ENCODE measurements at places on chromosomes 1 and 21. TPM values are rescaled to one million over a fixed set of nuclear protein-coding genes. Genes with fewer than 3 reads are reported as not detected.
A peak's percentile ranks its signal among the peaks of the same experiment; 100 is the strongest.

- DNase-seq: peak; percentile 67
Observed at GRCh38 chr1:15370781-15371520, 38.7 kb upstream of the EFHD2 start.

DNA sequence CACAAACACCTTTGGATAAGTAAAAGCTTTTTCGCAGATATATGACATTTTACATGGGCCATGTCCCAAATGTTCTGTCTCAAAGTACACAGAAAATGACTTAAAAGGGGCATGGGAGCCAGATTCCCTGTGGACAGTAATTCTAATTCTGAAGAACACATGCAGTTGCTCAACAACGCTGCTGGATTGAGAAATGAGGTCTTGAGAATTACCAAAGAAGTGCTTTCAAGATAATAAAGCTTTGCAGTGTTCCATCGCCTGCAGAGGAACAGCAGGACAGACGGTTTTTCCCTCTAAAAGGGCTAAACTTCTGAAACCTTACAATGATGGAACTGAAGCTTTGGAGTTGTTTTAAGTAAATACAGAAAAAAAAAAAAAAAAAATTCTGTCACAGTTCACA lies 55.3 kb upstream of the HSPA13 start:
- no peak for DNase-seq

DNA sequence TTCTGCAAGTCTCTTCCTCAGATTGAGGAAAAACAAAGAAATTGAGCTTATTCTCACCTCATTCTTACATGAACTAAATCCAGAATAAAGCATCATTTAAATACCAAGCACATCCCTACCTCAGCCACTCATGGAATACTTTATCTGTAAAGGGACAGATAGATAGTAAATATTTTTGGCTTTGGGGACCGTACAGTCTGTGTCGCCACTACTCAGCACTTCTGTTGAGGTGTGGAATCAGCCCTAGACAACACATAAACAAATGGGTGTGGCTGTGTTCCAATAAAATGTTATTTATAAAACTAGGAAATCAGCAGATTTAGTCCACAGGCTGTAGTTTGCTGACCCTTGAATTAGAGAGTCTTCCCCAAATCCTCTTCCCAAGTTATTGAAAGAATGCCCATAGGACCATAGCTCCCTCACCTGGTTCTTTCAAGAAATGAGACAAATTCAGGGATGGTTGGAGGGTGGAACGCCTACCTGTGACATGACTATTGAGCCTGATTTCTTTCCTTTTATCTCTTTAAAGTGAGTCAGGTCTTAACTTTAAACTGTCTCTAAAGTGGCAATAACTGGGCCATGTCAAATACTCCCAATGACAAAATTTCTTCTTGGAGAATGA lies 878.5 kb downstream of the USP25 start:
- DNase-seq: no peak

- DNase-seq: no peak
Observed at GRCh38 chr1:6142036-6142621, 38.0 kb downstream of the CHD5 start.

GRCh38 chr1:56254130-56254529 lies 325.2 kb downstream of the PLPP3 start:
- peak; percentile 19 for DNase-seq

- DNase-seq: no peak
Observed at GRCh38 chr1:3590951-3591865, 20.1 kb downstream of the MEGF6 start.

DNA sequence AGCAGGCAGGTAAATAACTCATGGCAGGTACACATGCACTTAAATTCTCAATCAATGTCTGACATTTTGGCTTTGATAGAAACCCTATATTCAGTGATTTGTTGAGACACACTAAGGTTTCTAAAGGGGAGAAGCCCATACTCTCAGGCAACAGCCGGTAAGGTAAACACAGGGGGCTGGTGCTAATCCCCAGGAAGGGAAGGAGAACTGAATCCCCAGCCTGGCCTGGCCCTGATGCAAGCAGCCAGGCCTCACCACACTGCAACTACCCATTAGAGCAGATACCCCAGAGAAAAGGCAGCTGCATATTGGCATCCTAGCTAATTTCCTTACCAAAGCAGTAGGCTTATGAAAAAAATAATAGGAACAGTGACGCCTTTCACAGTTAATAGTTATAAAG lies 116.5 kb upstream of the LRRC7 start:
- DNase-seq: no peak

DNA sequence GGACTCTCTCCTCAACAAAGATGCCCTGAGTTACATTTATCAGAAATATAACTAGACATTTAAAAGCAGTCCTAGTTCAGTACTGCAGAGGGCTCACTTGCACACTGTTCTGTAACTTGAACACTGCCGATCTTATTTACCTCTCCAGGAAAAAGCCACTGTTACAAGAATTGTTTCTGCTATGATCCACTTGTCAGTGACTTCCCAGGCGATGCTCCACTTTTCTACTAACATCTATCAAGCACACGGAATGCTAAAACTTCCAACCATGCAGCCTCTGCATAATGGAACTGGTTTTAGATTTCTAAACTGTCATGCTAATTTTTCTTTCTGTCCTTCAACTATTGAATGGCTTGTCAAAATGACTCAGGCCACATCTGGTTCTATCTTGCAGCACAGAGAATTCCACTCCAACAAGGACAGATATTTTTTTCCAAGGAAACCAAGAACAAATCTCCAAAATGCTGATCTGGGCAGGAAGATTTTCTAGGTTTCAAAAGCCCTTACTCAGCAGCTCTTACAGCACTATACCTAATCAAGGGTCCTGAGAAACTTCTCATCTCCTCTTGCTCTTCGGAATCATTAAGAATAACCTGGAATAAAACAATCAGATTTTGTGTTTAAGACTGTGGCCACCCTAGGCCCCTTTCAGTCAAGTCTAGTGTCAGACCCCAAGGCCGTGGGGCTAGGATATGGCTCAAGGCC lies 9.9 kb downstream of the SEC16B start:
- DNase-seq: no peak

DNA sequence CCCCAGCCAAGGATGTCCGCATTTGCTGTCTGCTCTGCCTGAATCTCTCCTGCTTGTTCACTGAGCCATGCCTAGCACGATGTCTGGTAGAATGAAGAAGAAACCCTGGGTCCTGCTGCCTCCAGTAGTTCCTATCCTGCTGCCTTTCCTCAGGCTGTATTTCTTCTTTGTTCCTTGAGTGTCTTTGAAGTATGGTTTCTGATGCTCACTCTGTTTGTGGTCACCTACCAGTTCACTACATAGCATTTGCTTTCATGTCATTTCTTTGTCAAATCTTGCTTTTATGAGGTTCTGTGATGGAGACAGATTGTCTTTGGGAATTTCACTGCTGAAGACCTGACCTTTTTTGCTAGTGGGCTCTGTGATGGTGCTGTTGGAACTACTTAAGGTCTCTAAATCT lies 5.9 kb downstream of the UCK2 start:
- DNase-seq: no peak

- DNase-seq: no peak
Observed at GRCh38 chr1:213876531-213876930, 111.2 kb upstream of the PROX1 start.

DNA sequence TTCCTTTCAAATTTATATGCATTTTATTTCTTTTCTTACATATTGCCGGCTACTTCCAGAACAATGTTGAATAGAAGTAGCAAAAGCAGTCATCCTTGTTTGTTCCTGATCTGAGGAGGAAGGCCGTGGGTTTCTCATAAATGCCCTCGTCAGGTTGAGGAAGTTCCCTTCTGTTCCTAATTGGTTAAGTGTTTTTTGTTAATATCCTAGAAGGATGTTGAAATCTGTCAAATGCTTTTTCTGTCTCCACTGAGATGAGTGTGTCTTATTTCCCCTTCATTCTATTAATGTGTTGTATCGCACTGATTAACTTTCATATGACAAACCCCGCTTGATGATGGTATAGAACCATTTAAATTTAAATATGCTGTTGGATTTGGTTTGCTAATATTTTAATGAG lies 15.4 kb downstream of the TTLL10 start:
- no peak for DNase-seq

The B3GALT5 gene
- total RNA-seq: 0.05 TPM

The TEX38 gene
- 0.35 TPM for total RNA-seq

The LORICRIN gene
- not detected for total RNA-seq

The CFAP74 gene
- total RNA-seq: not detected

The ITGB2 gene
- 31.5 TPM for total RNA-seq

The ORC1 gene
- total RNA-seq: 0.52 TPM

The PDXK gene
- total RNA-seq: 101 TPM

All from left cardiac atrium (tissue), 4 donors.